ENCODE measurements at places on chromosomes 4 and X.
A peak's percentile ranks its signal among the peaks of the same experiment; 100 is the strongest.

DNA sequence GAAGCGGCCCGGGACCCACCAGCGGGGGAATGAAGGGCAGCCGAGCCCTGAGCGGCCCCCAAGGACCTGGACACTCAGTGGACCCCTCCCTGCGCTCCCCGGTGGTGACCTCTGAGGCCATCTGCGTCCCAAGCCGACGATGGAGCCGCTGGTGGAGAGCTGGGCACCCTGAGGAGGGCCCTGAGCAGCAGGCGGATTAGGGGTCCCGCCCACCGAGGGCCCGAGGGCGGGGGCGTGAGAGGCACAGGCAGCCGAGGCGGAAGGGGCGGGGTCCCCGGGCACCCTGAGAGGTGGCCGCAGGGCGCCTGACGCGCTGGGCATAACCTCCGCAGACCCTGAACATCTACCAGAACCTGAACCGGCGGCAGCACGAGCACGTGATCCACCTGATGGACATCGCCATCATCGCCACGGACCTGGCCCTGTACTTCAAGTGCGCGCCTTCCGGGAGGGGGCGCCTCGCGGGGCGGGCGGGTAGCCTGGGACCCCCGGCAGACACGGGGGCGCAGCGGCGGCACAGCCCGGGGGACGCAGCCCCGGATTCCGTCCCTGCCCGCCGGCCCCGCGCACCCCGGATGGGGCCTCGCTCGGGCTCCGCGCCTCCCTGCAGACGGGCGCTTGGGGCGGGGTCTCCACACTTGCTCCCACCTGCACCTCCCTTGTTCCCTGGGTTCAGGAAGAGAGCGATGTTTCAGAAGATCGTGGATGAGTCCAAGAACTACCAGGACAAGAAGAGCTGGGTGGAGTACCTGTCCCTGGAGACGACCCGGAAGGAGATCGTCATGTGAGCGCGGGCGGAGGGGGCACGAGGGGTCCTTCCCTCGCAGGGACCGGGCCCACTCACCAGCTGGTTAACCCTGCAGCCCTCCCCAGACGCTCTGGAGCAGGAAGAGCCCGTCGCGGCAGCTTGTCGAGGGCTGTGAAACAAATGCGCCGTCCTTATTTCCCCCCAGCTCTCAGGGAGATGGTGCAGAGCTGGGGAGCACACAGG, 10.3 kb downstream of the ATP5ME start:
- DNase-seq = peak; percentile 79

DNA sequence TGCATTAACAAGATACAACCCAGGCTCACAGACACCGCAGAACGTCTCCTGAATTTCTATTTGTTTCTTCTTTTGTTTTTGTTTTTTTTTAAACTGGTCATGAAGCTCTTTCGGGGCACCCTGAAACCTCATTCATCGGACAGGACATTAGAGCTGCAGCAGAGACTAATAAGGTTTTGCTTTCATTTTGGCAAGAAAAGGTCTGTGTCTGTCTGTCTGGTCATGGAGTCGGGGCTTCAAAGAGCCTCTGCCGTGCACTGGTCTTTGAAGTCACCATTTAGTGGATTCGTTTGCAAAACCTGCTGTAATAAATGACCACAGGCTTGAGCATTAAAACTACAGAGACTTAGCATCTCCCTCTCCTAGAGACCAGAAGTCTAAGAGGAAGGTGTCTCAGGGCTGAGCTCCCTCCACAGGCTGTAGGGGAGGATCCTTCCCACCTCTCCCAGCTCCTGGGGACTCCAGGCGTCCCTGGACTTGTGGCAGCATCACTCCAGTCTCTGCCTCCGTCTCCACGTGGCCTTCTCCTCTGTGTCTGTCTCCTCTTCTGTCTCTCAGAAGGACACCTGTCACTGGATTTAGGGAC, 247.5 kb downstream of the CRLF2 start:
- DNase-seq = no peak

GRCh38 chr4:54440394-54441136, 211.5 kb downstream of the PDGFRA start:
- peak; percentile 21 for DNase-seq

GRCh38 chr4:156193106-156193505, 239.4 kb upstream of the CTSO start:
- no peak for DNase-seq

- DNase-seq = no peak
Observed at GRCh38 chr4:151777471-151777870, 16.7 kb upstream of the GATB start.

DNA sequence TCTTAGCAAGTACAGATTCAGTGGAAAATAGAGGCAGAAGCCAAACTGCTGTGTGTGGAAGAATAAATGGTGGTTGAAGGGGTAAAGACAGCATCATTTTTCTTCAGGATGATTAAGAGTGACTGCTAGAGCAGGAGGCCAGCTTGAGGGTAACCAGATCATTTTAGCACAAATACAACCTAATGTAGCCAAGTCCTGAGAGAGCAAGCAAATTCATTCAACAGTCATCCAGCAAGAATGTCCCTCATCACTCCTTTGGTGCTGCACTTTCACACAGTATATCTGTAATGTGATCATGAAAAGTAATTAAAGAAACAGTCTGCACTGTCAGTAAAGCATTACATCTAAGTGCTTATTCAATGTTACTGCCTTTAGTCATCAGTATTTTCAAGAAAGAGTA, 44.8 kb downstream of the NPFFR2 start:
- DNase-seq = no peak

DNA sequence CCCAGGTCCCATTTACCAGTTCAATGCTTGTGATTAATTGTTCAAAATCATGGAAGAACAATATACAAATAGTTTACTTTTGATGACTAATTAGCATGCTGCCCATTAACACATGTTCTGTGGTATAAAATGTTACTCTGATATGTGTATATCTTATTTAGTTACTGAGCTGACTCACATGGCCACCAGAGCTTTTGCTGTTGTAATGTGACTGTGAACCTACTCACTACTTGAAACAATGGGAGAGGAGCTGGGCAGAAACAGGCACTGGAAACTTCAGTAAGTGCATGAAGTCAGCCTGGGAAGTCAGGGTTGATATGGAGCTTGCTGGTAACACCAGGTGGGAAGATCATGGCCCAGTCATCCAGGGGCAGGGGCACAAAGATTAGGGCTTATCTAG, 72.7 kb upstream of the MAD2L1 start:
- peak; percentile 35 for DNase-seq
